ENCODE measurements at places on chromosomes 7 and 10. TPM values are rescaled to one million over a fixed set of nuclear protein-coding genes. Genes with fewer than 3 reads are reported as not detected.

GRCh38 chr7:155717010-155717744 lies 72.7 kb downstream of the RBM33 start:
- no peak for DNase-seq

GRCh38 chr10:44576702-44577191 lies 191.8 kb upstream of the CXCL12 start:
- DNase-seq: no peak

- DNase-seq: no peak
Measured at GRCh38 chr7:56447864-56448693, 331.9 kb upstream of the NUPR2 start.

DNA sequence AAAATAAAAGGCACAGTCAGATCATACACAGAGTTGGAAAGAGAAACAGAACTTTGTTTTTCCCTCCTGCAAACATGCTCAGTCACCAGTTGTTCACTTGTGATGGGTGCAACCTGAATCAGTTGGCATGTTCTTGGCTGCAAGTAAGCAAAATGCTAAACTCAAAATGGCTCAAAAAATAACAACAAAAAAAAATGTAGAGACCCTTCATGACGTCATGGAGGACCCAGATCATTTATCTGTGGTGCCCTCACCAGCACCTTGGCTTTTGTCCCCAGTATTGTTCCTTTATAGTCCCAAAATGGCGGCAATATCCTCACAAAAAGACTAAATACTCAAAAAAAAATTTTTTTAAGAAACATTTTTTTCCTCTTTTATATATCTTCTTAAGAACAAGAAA lies 112.4 kb downstream of the CABCOCO1 start:
- no peak for DNase-seq

DNA sequence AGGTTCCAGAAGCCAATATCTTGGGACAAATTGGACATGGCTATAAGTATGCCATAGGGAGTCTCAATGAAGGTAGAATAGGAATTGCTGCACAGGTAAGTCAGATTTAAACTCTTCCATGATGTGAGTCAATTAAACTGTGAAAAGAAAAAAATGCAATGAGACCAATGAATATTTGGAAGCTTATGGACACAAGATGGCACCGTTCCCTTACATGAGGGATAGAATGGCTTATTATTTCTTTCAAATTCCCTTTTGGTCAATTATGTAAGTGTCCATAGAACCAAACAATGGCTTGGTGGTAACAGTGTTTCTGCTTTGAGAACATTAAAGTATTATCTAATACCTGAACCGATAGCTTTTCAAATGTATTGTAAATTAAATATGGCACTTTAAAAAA lies 35.6 kb downstream of the ACADSB start:
- no peak for DNase-seq

GRCh38 chr10:90470966-90471365 lies 386.9 kb downstream of the HTR7 start:
- DNase-seq: no peak

DNA sequence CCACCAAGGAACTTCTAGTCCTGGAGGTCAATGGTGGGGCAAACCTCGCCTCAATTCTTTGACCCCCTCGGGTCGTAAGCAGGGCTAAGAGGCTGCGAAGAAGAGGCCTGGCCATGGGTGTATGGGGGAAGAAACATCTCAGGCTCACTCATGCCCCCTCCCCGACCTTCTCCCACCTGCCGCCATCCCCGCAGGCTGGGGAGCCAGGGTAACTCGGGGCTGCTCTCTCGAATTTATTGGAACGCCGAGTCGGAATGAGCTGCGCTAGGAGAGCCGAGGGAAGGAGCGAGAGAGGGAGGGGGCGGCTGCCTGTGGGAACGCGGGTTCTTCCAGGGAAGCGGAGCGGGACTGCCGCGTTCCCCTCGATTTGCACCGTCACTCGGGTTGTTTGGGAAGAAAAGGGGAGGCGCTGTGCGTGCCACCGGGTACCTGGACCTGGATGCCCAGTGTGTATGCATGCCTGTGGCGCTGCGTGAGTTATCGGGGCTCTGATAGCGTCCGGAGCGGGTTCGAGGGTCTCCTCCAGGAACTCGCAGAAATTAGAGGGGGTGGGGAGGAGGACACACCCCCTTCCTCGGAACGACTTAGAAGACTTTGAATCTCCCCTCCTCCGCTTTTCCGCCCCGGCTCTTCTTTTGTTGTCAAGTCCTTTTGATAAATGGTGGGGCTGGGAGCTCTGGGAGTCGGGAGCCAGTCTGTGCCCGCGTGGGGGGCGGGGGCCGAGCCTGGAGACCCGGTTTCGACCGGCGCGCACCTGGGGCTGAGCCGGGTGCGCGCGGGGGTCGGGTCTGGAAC lies 1.8 kb upstream of the ZNF503 start:
- DNase-seq: no peak

DNA sequence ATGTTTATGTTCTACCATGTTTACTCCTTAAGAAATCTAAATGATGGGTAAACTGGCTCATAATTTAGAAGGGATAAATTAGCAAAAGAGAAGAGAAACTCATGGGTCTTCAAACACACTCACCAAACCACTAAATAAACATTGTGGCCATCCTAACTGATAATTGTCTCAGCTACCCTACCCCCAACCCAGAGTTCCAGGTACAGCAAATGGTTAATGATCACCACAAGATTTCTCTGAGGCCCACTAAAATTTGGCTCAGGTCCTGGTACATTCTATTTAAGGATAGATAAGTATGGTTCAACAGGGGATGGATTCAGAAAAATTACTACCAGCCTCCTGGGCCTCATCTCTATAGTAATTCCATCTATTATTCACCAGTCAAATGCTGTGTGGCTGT lies 21.4 kb downstream of the SLC25A13 start:
- DNase-seq: no peak

- DNase-seq: no peak
Measured at GRCh38 chr7:36600314-36600682, 124.0 kb downstream of the AOAH start.

UPK3B gene
- 1.7 TPM for total RNA-seq

ENKUR gene
- total RNA-seq: not detected

DNA sequence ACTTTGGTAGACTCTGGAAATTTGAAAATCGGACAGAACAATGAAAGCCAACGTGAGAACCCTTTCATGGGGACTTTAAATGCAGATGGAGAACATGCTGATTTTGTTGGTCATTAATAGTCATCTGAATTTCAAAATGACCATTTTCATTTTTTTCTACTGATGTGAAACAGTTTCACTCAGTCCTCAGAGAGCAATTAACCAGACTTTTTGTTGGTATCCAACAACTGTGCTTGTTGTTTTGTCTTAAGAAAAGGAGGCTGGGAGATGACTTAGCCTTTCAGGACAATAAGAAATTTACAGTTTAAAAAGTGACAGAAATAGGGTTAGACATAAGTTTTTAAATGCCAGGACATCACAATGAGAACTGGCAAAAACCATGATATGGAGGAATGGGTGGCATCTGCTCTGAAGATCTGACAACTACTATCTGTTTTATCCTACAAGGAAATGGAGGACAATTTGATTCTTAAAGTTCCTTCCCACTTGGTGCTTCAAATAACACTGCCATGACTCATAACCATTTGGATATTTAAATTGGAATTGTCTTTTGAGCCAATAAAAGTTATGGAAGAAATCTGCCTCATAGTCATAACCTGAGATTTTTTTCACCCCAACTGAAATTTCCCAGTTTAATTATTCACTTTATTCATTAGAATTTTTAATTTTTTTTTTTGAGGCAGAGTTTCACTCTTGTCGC lies 87.2 kb upstream of the HPS1 start:
- DNase-seq: no peak

FOXI2 gene
- total RNA-seq: not detected

DNA sequence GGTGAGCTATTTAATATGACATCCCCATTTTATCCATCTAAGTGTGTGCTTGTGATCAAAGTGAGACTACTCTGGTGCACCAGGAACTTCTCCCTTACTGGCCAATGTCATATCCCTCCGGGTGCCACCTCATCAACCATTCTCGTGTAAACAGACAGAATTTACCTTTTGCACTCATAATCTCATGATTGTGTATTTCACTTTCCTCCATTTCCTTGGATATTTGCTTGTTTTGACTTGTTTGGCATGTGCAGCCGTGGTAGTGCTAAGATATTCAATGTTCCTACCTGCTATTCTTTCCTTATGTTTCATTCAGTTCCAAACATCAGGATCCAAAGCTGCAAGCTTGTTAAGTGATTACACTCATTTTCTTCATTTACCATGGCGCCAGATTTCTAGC lies 280.5 kb upstream of the SP8 start:
- no peak for DNase-seq

AKR1B15 gene
- total RNA-seq: not detected

PURB gene
- 16.3 TPM for total RNA-seq

- DNase-seq: no peak
Measured at GRCh38 chr10:7302392-7302906, 108.4 kb downstream of the SFMBT2 start.

DNA sequence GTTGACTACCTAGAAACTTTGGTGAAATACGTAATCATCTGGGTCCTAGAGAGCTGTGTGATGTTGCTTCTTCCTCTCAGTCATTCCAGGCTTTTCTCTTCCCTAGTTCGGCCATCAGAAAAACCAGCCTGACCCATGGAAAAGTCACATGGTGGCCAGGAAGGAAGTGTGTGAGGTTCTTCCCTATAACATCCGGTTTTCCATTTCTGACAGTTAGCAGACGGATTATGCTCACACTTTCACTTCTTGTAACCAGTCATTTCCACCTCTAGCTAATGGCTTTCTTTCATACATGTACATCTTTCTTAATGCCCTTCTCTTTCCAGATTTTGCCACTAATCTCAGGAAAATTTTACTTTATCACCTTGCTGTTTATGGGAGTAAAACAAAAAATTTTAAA lies 110.0 kb upstream of the GLCCI1 start:
- DNase-seq: no peak

TMEM270 gene
- total RNA-seq: not detected

- DNase-seq: no peak
Measured at GRCh38 chr10:77187376-77187999, 450.1 kb downstream of the KCNMA1 start.

GRCh38 chr7:48183370-48183743 lies 12.1 kb downstream of the ABCA13 start:
- DNase-seq: no peak

- DNase-seq: no peak
Measured at GRCh38 chr7:149855361-149856305, 17.5 kb downstream of the ZNF862 start.

GRCh38 chr7:1685000-1685624 lies 15.0 kb downstream of the ELFN1 start:
- DNase-seq: no peak

- DNase-seq: no peak
Measured at GRCh38 chr10:69769395-69769992, 32.2 kb upstream of the COL13A1 start.

FAM25A gene
- total RNA-seq: not detected

AS3MT gene
- 0.31 TPM for total RNA-seq

C10orf53 gene
- total RNA-seq: not detected

DNA sequence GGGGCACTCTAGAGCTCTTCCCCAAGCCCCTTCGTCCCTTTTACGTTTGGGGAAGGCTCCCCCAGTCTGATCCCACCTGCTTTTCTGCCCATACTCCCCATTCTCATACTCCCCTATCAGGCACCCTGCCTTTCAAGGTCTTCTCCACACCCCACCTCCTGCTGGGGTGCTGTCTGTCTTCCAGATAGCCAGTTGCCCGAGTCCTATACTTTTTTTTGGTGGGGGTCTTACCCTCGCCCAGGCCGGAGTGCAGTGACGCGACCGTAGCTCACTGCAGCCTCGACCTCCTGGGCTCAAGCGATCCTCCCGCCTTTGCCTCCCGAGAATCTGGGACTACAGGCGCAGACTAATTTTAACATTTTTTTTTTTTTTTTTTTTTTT lies 775 bp upstream of the ABHD11 start:
- DNase-seq: no peak

GRCh38 chr7:111855161-111855841 lies 293.0 kb upstream of the IMMP2L start:
- no peak for DNase-seq

DNA sequence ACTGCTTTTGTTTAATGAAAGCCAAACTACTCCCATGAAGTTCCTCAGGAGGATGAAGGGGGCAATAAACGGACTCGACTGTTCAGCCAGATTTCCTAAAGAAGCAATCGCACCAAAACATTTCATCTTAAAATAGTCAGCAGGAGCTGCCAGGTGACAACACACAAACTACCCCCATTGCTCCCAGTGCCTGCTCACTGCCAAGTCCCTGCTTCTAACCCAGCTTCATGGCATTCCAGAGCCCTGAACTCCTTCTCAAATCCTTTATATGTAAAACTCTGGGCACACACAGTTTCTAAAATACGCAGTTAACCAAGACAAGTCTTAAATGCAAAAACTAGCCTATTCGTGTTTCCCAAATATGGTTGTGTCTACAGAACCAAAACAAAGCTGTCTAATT lies 110.0 kb downstream of the SORBS1 start:
- DNase-seq: no peak

- no peak for DNase-seq
Measured at GRCh38 chr7:84193747-84194146, 842 bp downstream of the SEMA3A start.

DNA sequence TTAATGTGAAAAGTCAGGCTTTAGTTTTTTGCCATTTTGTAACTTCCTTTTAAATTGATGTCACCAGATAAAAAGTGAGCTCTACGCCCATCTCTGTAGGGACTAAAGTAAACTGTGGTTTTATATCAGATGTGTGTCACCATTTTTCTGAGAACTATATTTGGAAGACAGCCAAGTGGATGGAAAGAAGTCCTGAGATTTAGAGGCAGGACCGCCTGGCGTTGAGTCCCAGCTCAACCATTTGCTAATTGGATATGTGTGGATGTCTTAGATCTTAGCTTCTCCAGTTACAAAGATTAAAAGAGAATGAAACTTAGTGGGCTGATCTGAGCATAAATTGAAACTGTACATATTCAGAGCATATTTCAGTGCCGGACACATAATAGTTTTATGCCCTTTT lies 691.6 kb upstream of the CELF2 start:
- no peak for DNase-seq

CCDC146 gene
- 9.2 TPM for total RNA-seq

ELMO1 gene
- total RNA-seq: 96.2 TPM
